ENCODE measurements at places on chromosomes 3 and 15. TPM values are rescaled to one million over a fixed set of nuclear protein-coding genes. Genes with fewer than 3 reads are reported as not detected.

The EXOSC7 gene
- 43.8 TPM for total RNA-seq

The CPN2 gene
- 0.72 TPM for total RNA-seq

The RBM6 gene
- 90.0 TPM for total RNA-seq

The MST1R gene
- total RNA-seq: 29.6 TPM

The ADCY5 gene
- 33.6 TPM for total RNA-seq

The CALML4 gene
- total RNA-seq: 17.4 TPM

The REC114 gene
- total RNA-seq: not detected

The ANKRD63 gene
- total RNA-seq: not detected

DNA sequence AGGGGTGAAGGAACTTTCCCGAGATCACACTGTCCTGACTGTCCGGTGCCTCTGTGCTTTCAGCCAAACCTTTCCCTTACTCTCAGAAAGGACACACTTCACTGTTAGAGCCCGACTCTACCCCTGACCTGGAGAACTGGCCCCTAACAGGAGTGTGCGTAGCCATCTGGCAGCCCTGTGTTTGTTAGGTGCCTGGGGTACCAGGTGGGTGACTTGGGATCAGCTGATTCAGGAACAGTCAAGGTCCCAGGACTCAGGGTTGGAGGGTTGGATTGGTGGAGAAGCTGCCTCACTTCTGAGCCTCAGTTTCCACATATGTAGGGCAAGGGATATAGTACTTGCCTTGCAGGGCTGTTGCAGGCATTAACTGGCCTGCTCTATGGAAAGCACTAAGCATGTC is 98.3 kb upstream of the SLC6A11 start:
- no peak for DNase-seq

- DNase-seq: no peak
These were observed 43.8 kb upstream of the FGD5 start for GRCh38 chr3:14775011-14775410.

DNA sequence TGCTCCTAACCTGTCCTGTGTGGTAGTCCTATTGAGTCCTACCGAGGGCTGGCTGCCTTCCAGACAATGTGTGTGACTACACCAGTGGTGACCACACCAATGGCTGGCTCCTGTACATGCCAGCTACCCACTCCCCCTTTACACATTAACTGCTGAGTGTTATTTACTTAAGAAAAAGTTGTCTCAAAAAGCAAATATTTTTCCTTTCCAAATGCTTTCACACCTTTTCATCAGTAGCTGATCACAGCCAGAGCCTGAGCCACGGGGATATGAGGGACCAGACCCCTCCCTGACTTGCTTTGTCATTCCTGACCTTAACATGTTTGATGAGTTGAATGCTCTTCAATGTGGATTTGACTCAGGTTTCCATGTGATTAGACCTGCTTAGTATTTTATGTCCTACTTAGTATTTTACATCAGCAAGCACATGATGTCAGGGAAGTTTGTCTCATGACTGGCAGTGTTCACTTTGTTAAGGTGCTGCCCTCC is 29.6 kb upstream of the GREM1 start:
- no peak for DNase-seq

- no peak for DNase-seq
These were observed 12.3 kb downstream of the TCF12 start for GRCh38 chr15:56930669-56931313.

- peak; percentile 69 for DNase-seq
These were observed 465.8 kb downstream of the FOXP1 start for GRCh38 chr3:71117572-71118247.

DNA sequence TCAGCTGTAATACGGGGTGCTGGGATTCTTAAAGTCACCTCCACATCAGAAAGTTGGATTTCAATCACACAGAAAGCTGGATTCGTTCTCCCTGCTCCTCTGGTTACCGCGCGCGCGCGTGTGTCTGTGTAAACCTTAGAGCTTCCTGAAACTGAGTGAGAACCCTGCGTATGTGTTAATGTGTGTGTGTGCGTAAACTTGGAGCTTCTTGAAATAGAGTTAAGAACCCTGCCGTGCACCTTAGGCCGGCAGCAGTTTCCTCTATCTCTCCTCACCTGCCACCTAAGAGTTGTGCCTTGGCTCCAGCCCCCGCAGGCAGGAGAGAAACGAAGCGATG is 531 bp downstream of the LZTFL1 start:
- DNase-seq: no peak

GRCh38 chr3:56119575-56120349 is 348.5 kb downstream of the ERC2 start:
- no peak for DNase-seq

GRCh38 chr3:177746337-177746933 is 549.2 kb upstream of the TBL1XR1 start:
- no peak for DNase-seq

DNA sequence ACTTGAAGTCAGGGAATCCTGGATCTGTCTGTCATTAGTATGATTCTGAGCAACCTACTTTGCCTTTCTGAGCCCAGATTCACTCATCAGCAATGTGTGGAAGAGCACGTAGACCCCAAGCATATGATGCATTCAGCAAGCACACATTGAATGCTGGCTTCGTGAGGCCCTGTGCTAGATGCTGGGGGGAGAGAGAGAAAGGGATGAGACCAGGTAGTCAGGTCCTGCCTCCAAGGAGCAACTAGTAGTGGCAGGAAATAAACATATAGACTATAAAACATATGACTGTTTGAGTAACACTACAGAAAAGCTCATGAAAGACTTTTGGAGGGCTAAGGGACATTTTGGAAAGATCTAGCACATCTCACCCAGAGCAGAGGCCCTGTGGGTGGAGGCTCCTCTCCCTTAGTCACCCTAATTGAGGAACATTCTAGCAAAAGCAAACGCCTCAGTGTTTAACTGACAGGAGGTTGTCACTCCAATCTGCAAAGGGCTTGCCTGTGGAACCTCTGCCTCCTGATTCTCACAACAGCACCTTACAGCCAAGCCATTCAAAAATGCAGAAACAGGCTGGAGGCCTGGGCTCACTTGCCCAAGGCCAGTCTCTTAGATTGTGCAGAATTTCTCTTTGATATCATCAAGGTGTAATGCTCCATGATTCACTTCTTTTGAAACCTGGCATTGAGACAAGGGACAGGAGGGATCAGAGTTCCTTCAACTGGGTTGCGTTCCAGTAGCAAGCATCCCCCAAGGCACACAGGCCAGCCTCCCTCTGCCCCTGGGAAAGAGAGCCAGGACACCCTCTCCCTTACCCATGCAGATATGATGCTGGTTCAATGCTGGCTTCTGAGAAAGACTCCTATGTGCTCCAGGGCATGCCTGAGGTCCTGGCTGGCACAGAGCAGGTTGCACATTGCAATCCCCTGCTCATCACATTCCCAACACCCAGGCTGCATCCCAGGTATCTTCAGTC is 26.1 kb downstream of the STARD5 start:
- no peak for DNase-seq

GRCh38 chr3:11289864-11290263 is 17.7 kb downstream of the ATG7 start:
- no peak for DNase-seq

- no peak for DNase-seq
These were observed 48.8 kb downstream of the RAD18 start for GRCh38 chr3:8914491-8914890.

GRCh38 chr15:31328969-31329639 is 2.5 kb downstream of the KLF13 start:
- peak; percentile 54 for DNase-seq

DNA sequence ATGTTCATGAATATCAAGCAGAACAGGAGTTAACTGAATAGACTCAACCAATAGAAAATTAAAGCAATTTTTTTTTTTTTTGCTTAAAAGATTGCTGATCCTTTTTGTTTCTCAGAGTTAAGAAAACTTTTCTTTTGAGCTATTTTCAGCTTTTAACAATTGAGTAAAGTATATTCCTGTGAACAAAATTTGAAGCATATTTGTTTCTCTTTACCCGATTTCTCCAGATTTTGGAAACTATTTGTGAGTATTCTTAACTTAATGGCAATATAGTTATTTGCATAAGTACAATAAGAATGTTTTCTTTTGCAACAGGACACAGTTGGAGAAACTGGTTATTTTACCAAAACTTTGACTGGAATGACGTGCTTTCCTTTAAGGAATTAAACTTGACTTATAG is 53.4 kb upstream of the C15orf39 start:
- no peak for DNase-seq

GRCh38 chr15:32649342-32649741 is 7.8 kb downstream of the SCG5 start:
- no peak for DNase-seq

DNA sequence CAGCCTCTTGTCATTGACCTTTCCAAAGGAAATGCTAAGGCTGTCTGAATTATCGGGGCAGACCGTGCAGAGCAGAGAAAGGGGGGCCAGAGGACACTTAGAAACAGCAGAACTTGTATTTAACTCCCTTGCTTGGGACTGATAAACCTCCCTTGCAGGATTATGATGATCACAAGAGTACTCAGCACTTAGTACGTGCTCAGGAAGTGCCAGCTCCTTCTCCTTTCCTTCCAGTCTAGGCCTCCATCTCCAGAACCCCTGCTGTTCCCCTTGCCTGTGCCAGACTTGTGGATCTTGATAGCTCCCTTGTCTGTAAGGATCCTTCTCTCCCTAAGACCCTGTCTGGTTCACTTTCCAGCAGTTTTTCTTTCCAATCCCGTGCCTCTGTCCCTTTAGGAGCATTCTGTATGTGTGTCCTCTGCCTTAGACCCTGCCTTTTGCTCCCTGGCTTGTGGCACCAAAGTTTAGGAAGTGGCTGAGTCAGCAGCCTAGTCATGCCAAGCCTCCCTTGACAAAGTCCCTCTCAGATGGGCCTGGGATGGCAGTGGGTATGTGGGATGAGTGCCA is 747 bp downstream of the SORD start:
- DNase-seq: no peak

DNA sequence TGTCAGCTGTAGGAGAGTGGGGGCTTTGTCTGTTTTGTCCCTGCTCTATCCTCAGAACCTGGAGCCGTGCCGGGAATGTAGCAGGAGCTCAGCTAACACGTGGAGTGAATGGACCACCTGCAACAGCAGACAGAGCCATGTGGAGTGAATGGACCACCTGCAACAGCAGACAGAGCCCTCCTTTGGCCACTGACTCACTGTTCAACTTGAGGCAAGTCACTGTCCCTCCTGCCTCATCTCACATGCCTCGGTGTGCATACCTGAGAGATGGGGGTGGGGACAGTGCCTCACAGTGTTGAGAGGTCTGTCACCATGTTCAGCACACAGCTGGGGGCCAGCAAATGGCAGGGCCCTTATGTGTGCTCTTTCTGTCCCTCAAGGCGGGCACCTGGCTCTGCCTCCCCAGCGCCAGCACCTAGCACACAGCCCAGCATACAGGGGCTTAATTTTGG is 27.9 kb downstream of the FEM1B start:
- no peak for DNase-seq

- peak; percentile 42 for DNase-seq
These were observed 5.1 kb downstream of the ONECUT1 start for GRCh38 chr15:52784799-52785671.

DNA sequence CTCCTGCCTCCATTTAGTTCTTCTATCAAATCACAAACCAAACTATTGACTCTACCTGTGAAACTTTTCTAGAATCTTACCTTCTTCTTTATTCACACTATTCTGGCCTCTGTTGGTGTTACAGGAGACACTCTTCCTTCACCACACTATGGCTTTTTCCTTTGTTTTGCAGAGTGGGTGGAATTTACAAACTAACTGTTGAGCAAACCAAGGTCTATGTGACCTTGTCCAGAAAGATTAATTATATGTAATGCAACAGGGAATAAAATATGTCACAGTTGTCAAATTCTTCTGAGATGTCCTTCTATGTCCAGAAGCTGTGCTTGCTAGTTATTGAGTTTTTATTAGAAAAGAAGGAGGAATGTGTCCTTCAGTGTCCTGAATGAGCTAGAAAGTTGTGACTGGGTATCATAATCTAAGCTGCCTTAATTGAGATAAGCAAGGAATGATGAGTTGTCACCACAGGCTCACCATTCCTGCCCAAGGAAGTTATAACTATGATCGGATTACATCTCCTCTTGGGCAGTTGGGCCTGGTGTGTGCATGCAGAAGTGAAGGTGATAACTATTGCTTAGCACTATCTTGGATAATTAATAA is 21.7 kb downstream of the ARL14 start:
- DNase-seq: no peak

GRCh38 chr3:72320955-72321303 is 527.3 kb downstream of the SHQ1 start:
- no peak for DNase-seq

DNA sequence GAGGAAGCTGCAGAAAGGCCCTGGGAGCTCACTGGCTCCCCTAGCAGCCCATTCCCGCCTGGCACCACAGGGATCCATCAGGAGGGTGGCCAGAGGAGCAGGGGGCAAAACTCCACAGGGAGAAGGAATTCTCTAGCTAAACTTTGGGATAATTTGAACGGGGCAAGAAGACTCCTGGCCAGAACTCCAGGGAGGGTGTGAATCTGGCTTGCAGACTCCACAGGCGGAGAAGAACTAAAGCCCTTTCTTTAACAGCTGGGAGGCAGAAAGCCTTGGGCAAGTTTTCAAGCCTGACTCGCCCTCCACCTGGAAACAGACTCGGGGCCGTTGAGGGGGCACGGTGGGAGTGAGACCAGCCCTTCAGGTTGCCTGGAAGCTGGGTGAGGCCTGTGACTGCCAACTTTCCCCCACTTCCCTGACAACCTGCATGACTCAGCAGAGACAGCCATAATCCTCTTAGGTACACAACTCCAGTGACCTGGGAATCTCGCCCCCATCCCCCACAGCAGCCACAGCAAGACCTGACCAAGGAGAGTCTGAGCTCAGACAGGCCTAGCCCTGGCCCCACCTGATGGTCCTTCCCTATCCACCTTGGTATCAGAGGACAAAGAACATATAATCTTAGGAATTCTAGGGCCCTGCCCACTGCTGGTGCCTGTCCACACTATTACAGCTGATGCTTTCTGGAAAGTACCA is 28.6 kb downstream of the SLC27A2 start:
- peak; percentile 64 for DNase-seq

- DNase-seq: no peak
These were observed 32.6 kb downstream of the ITGA11 start for GRCh38 chr15:68399096-68400065.

- DNase-seq: peak; percentile 77
These were observed 46.4 kb upstream of the HES1 start for GRCh38 chr3:194089357-194090177.

- no peak for DNase-seq
These were observed 388.3 kb downstream of the MFSD1 start for GRCh38 chr3:159189994-159190669.

- DNase-seq: no peak
These were observed 280.2 kb upstream of the ICE2 start for GRCh38 chr15:60758961-60759729.

- no peak for DNase-seq
These were observed 106.7 kb downstream of the ZNF621 start for GRCh38 chr3:40631341-40631995.

DNA sequence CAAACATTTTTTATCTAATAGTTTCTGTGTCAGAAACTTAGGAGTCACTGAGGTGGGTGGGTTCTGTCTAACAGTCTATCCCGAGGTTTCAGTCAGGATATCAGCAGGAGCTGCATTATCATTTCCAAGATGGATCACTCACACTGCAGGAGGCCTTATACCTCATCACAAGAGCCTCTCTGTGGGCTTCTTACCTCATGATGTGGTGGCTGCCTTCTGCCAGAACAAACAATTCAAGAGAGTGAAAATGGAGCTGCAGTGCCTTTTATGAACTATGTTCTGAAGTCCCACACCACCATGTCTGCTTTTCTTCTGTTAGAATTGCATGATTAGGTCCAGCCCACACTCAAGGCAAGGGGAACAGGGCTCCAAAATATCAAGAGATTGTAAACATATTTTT is 27.9 kb downstream of the RFX7 start:
- no peak for DNase-seq
